GM12878 (cell line): ENCODE measurements at places on chromosomes 7 and 10. TPM values are rescaled to one million over a fixed set of nuclear protein-coding genes. Genes with fewer than 3 reads are reported as not detected.

- H3K27ac ChIP-seq = no peak overlapping the region
- H3K27me3 ChIP-seq = no peaks in the 10 kb centered on the region
- H3K4me1 ChIP-seq = no peaks in the 10 kb centered on the region
- no peak for DNase-seq
- H3K36me3 ChIP-seq = no peaks in the 10 kb centered on the region
Measured at GRCh38 chr10:75922435-75922834, 491.0 kb downstream of the LRMDA start.

- no peaks in the 10 kb centered on the region for H3K27me3 ChIP-seq
- no peaks in the 10 kb centered on the region for H3K36me3 ChIP-seq
- no peak overlapping the region for H3K4me3 ChIP-seq
- no peaks in the 10 kb centered on the region for H3K4me1 ChIP-seq
- H3K27ac ChIP-seq = no peak overlapping the region
Measured at GRCh38 chr10:61066661-61067344, 122.8 kb upstream of the RHOBTB1 start.

GRCh38 chr7:148289630-148290029 lies 300.9 kb upstream of the C7orf33 start:
- H3K4me3 ChIP-seq = no peak overlapping the region
- H3K4me1 ChIP-seq = peaks cover 4% of the 10 kb centered on the region
- H3K36me3 ChIP-seq = no peaks in the 10 kb centered on the region

DNA sequence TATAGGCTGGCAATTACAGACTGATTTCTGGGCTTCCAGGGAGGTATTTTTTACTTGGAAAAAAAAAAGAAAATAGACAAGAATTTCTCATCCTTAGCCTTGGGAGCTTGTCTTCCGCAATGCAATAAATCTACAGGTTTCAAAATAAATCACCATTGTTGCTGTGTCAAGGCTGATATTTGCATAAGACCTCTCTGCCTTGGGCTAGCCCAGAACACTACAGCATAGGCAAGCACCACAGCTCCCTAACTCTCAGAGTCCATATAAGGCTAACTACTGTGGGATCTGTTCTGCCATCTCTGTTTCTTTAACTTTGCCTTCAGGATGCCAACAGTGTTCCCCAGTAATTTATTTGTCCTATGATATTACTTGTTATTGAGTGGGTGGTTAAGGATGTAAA lies 64.4 kb downstream of the ZWINT start:
- H3K4me1 ChIP-seq = no peaks in the 10 kb centered on the region
- H3K4me3 ChIP-seq = no peak overlapping the region
- no peak for DNase-seq
- no peaks in the 10 kb centered on the region for H3K27me3 ChIP-seq
- H3K27ac ChIP-seq = no peak overlapping the region
- H3K36me3 ChIP-seq = no peaks in the 10 kb centered on the region

DNA sequence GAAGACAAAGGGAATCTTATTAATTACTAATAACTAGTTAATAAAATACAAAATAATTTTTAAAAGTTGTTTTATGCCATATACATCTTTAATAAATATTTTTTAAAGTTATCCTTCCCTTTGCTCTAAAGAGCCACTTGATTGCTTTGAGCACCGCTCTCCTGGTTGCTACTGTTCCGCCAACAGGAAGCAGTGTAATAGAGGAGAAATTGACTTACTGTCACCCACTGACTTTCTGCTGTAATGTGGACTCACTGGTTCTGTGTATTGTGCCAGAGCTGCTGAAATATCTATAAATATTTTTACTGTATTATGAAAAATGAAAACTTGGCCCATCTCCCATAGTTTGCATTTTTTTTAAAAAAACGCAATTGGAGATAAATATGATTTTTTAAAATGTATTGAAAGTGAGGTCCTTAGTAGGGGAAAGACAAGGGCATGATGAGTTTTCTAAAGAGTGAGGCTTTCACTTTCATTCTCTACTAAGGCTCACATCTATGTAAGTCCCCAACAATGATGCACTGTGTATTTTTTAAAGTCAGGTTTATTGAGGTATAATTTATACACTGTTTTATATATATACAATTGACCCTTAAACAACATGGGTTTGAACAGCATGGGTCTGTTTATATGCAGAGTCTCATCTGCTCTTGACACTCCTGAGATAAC lies 100.5 kb downstream of the NPY start:
- H3K4me3 ChIP-seq = no peak overlapping the region
- H3K27ac ChIP-seq = no peak overlapping the region
- H3K27me3 ChIP-seq = no peaks in the 10 kb centered on the region
- no peak for DNase-seq
- no peaks in the 10 kb centered on the region for H3K4me1 ChIP-seq

DNA sequence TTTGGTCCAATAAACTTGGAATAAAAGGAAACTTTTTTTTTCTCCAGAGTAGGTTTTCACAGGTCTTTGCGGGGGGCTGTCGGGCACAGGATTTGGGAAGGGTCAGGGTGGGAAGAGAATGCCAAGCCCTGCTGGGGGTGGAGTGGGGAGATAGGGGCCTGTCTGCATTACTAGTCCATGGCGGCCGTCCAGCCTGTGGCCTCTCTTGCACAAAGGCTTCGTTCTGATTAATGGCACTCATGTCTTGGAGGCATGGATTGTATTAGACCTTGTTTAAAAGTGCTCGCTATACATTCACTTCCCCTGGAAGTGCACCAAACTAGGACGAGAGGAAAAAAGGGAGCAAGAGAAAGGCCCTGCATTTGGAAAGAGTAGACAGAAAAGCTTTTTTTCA lies 37.2 kb downstream of the LRMDA start:
- H3K36me3 ChIP-seq = no peaks in the 10 kb centered on the region
- no peaks in the 10 kb centered on the region for H3K27me3 ChIP-seq
- no peak overlapping the region for H3K27ac ChIP-seq
- H3K4me3 ChIP-seq = no peak overlapping the region
- no peaks in the 10 kb centered on the region for H3K4me1 ChIP-seq

DNA sequence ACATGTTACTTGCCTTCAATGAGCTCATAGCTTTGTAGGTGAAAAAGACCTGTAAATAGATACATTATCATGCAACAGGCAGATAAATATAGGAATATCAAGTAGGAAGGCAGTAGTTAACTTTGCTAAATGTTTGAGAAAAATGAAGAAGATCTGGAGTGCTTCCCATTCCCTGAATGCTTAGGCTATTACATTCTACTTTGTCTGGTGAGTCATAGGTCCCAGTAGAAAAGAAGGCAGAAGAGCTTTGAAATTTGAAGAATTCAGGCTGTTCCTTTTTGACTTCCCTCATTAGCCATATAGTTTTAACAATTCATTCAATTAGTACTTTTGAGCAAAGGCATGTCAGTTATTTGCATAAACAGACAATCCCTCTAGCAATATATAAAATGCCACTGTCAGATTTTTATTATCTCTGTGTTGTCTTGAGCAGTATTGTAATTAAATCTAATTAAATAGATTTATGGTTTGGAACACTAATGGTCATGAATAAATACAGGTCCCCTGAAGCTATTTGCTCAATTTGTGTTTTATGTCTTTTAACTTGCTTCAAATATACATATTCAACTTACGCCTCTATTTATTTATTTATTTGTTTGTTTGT lies 875.0 kb downstream of the REEP3 start:
- H3K4me3 ChIP-seq = no peak overlapping the region
- H3K36me3 ChIP-seq = no peaks in the 10 kb centered on the region
- no peak overlapping the region for H3K27ac ChIP-seq
- DNase-seq = no peak

GRCh38 chr10:1127629-1128028 lies 71.4 kb downstream of the WDR37 start:
- H3K4me3 ChIP-seq = no peak overlapping the region
- H3K27me3 ChIP-seq = no peaks in the 10 kb centered on the region
- no peak for DNase-seq
- H3K27ac ChIP-seq = no peak overlapping the region
- H3K36me3 ChIP-seq = peaks cover 29% of the 10 kb centered on the region
- H3K4me1 ChIP-seq = no peaks in the 10 kb centered on the region

DNA sequence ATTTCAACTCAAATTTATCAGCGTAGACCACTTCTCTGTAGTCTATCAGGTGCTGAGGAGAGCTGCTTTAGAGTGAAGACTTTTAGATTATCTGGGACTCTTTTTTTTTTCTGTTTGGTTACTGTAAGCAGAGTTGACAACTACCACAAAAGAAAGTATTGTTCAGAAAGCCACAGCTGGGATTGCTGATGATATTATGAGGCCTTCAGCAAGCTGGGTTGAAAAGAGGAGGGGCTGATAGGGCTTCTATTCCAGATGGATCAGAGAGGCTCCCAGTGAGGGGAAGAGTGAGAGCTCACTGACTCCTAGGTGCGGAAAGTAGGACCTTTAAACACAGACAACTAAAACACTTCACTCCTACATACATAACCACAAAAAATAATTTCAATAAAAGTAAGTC lies 188.5 kb upstream of the FERD3L start:
- H3K4me3 ChIP-seq = no peak overlapping the region
- H3K27me3 ChIP-seq = no peaks in the 10 kb centered on the region
- no peak for DNase-seq

DNA sequence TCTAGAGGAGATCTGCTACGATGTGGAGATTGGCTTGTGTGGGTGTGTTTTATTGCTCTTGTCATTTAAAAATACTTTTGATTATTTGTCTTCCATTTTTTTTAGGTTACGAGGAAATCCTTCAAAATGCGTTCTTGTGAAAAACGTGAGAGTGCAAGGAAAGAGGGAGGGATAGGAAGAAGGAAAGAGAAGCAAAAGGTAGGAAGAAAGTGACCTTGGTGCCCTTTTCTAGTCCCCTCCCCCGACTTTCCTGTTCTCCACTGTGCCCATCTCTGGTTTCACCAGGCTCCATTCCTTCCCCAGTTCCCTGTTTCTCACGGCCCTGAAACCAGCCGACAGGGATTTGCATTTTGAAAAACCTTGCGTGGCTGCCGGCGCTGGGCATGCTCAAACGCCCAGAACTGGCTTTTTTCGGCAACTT lies 506 bp upstream of the GNAI1 start:
- no peak overlapping the region for H3K27ac ChIP-seq
- H3K4me3 ChIP-seq = no peak overlapping the region
- no peaks in the 10 kb centered on the region for H3K4me1 ChIP-seq

DNA sequence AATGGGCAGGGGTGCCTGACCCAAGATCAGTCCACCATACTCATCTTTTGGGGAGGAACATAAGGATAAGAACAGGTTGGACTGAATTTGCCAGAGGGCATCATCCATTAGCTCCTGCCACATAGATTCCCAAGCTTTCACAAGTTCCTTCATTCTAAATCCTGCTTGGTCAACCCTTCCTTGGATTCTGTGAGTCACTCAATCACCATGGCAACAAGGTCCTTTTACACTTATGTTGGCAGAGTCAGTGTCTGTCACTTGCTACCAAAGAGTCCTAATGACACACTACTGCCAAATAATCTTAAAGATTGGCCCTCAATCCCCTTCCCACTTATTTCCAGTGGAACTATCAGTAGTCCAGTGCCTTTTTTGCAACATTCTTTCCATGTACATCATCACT lies 5.0 kb upstream of the LGI1 start:
- no peak overlapping the region for H3K4me3 ChIP-seq
- H3K4me1 ChIP-seq = no peaks in the 10 kb centered on the region
- no peak overlapping the region for H3K27ac ChIP-seq
- peaks cover 3% of the 10 kb centered on the region for H3K27me3 ChIP-seq
- no peaks in the 10 kb centered on the region for H3K36me3 ChIP-seq

DNA sequence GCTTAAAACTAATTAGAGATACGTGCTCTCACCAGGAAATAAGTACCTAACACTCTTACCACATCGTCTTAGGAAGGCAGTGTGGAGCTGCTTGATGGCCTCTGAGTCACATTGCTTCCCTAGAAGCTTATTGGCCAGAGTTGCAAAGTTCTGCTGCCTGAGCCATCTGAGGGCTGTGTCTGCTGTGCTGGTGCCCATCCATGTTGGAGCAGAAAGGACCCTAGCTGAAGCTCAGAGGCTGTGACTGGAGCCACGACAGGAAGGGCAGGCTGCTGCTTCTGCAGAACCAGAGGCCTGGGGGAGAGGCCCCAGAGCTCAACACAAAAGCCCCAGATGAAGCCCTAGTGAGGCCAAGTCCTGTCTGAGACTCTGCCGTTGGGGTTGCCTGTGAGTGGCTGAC lies 64.8 kb upstream of the IGFBP3 start:
- no peaks in the 10 kb centered on the region for H3K36me3 ChIP-seq
- no peak overlapping the region for H3K4me3 ChIP-seq
- DNase-seq = no peak
- no peak overlapping the region for H3K27ac ChIP-seq
- H3K4me1 ChIP-seq = no peaks in the 10 kb centered on the region

DNA sequence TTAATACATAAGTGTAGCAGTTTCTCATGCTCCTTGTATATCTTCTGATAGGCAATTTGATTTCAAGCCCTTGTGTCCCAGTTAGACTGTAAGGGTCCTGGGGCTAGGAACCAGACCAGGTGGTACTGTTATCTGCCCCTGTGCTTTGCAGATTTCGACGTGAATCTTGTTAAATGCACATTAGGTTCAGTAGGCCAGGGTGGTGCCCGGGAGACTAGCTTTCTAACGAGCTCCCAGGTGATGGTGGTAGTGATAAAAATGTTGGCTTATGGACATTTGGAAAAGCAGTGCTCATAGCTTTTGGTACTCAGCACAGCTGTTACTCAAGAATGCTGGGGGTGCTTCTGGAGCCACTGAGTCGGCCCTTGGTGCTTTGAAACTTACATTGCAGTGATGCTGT lies 64.2 kb downstream of the PRPF18 start:
- peaks cover 24% of the 10 kb centered on the region for H3K36me3 ChIP-seq
- no peak overlapping the region for H3K27ac ChIP-seq
- no peaks in the 10 kb centered on the region for H3K27me3 ChIP-seq
- no peaks in the 10 kb centered on the region for H3K4me1 ChIP-seq
- no peak overlapping the region for H3K4me3 ChIP-seq
- no peak for DNase-seq

- no peaks in the 10 kb centered on the region for H3K36me3 ChIP-seq
- no peak overlapping the region for H3K4me3 ChIP-seq
- H3K27ac ChIP-seq = no peak overlapping the region
Measured at GRCh38 chr10:89167915-89168314, 39.2 kb downstream of the CH25H start.

DNA sequence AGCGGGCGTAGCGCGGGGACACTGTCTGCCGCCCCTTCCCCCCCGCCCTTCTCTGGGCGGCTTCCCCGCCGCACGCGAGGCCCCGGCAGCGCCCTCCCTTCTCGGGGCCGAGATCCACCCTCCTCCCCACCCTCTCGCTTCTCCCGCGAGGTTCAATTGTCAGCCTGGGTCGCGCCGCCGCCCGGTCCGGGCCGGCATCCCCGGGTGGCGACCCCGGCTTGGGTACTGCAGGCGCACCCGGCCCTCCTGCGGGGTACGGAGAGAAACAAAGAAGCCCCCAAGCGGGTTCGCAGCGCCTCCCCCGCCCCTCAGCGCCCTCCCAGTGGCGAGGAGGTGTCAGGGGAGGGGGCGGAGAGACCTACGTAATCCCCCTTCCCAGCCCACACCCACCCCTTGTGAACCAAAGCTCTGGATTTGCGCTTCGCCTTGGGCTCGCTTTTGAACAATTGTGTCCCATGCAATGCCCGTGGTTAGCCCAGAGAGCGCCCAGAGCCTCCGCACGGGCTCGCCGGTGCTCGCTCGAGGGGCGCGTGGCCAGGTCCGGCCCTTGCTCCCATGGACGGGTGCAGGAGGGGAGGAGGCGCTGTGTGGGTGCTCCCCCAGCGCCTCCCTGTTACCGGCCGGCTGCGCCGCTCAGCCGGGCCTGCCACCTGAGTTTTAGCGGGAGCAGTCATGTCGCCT lies 634 bp downstream of the HECW1 start:
- peaks cover 13% of the 10 kb centered on the region for H3K27me3 ChIP-seq
- H3K4me3 ChIP-seq = peak overlapping the region; percentile 55; the same call in 1 of the 2 replicates
- DNase-seq = no peak
- H3K36me3 ChIP-seq = no peaks in the 10 kb centered on the region
- H3K27ac ChIP-seq = no peak overlapping the region

The SPDYE1 gene
- total RNA-seq = not detected in 2 replicates

The AKR1E2 gene
- total RNA-seq = not detected in 2 replicates

The C7orf57 gene
- total RNA-seq = not detected in 2 replicates

The WASHC2C gene
- 27.4 and 28.1 TPM in 2 replicates for total RNA-seq

The LRIT1 gene
- total RNA-seq = not detected in 2 replicates

The EIF5AL1 gene
- 0.08 and 0.26 TPM in 2 replicates for total RNA-seq

The CTTNBP2 gene
- not detected in 2 replicates for total RNA-seq

The SLC29A4 gene
- total RNA-seq = 0.45 and 0.72 TPM in 2 replicates
